ENCODE measurements at places on chromosomes 16 and 17. TPM values are rescaled to one million over a fixed set of nuclear protein-coding genes. Genes with fewer than 3 reads are reported as not detected.

DNA sequence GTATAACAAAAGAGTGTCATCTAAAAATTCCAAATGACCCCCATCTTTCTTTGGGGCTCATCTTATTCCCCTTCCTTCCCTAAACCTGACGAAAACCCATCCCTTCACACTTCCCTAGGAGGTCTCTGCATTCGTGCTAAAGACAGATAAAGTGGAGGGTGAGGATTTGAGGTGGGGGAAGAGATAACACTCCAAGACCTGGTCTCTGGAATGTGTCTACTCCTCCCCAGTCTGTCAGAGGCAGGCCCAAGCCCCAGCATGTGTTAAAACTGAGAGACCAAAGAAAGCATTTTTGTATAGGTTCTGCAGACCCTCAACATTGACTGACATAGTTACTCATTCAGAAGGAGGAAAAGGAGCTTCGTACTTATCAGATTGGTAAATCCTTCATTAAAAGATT, 11.0 kb upstream of the LHX1 start:
- no peak for DNase-seq

- no peak for DNase-seq
Measured at GRCh38 chr16:88339930-88340754, 42.6 kb upstream of the ZNF469 start.

- no peak for DNase-seq
Measured at GRCh38 chr16:68375801-68376536, 65.2 kb downstream of the PRMT7 start.

DNA sequence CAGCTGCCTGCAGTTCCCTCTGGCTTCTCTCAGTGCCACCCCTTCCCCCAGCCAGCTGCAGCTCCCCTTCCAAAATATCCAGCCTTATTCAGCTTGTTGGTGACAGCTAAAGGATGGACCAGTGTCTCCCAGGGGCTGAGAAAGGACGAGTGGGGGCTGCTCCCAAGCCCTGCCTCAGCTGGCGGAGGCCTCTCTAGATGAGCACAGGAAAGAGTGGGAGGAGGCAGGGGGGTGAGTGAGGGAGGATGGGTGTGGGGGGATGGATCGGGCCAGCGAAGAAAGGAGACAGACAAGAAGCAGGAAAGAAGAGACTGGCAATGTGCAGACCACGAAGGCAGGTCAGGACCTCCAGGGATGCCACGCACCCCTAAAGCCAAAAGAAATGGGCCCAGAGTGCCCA, 17.5 kb downstream of the PIPOX start:
- DNase-seq: no peak

The MAP2K6 gene
- 32.6 TPM for total RNA-seq
